IgD-negative memory B cell (primary cell): ENCODE measurements at places on chromosomes 12 and 14. TPM values are rescaled to one million over a fixed set of nuclear protein-coding genes. Genes with fewer than 3 reads are reported as not detected.

The DDHD1 gene
- 9.4 TPM for polyA plus RNA-seq

The L3HYPDH gene
- 10.1 TPM for polyA plus RNA-seq

The RPS26 gene
- polyA plus RNA-seq: 1,297 TPM

The TMBIM6 gene
- 710 TPM for polyA plus RNA-seq

The KLRB1 gene
- 5.7 TPM for polyA plus RNA-seq

The PROX2 gene
- not detected for polyA plus RNA-seq

The ADIPOR2 gene
- polyA plus RNA-seq: 2.9 TPM

The RASSF3 gene
- 3.4 TPM for polyA plus RNA-seq

The PPFIBP1 gene
- 2.2 TPM for polyA plus RNA-seq

The LETMD1 gene
- 25.7 TPM for polyA plus RNA-seq

The EAPP gene
- 107 TPM for polyA plus RNA-seq

The ANG gene
- polyA plus RNA-seq: 9.9 TPM

The FAM222A gene
- polyA plus RNA-seq: 0.10 TPM

The PTGER2 gene
- 2.8 TPM for polyA plus RNA-seq

The TMEM119 gene
- polyA plus RNA-seq: 0.33 TPM

The CD163 gene
- polyA plus RNA-seq: 0.24 TPM

The DAO gene
- polyA plus RNA-seq: not detected

The RNU4-1 gene
- polyA plus RNA-seq: not detected

The ANP32D gene
- polyA plus RNA-seq: not detected

The ACOT4 gene
- 2.4 TPM for polyA plus RNA-seq

The NDRG2 gene
- polyA plus RNA-seq: 4.9 TPM

The MGP gene
- polyA plus RNA-seq: not detected

The PTPRO gene
- 9.4 TPM for polyA plus RNA-seq

The TEX52 gene
- polyA plus RNA-seq: not detected

The KRT74 gene
- not detected for polyA plus RNA-seq

The DNAI7 gene
- polyA plus RNA-seq: not detected

The SERPINA6 gene
- not detected for polyA plus RNA-seq

The MYF5 gene
- not detected for polyA plus RNA-seq

The ESRRB gene
- not detected for polyA plus RNA-seq

The BDKRB2 gene
- polyA plus RNA-seq: not detected

The TMEM30B gene
- 0.33 TPM for polyA plus RNA-seq
